Thoracic aorta (tissue), 2 donors: ENCODE measurements at places on chromosomes 1 and 21.

DNA sequence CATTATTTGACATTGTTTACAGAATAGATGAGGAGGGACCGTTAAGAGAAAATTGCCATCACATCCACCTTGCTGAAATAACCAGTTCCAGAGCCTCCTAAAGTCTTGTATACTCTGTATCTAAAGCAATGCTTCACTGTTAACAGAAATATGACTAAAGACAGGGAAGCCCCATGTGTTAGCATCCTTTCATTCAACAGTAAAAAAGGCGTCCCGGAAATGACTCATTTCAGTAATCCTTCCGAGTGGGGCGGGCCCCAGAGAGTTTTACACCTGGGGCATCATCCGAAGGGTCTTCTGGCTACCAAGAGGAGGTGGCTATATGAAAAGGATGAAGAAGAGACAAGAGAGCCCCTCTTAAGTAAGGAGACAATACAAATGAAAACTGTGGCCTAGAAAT lies 227.2 kb downstream of the SLC45A1 start:
- no peak for DNase-seq

- DNase-seq, result no peak
Measured at GRCh38 chr1:199551967-199552565, 475.4 kb upstream of the NR5A2 start.

- no peak for DNase-seq
Measured at GRCh38 chr1:201750934-201751333, 78.0 kb upstream of the IPO9 start.

- no peak for DNase-seq
Measured at GRCh38 chr1:175400766-175401165, 208.2 kb upstream of the KIAA0040 start.

- DNase-seq, result no peak
Measured at GRCh38 chr1:172429331-172430127, 9.0 kb downstream of the C1orf105 start.

DNA sequence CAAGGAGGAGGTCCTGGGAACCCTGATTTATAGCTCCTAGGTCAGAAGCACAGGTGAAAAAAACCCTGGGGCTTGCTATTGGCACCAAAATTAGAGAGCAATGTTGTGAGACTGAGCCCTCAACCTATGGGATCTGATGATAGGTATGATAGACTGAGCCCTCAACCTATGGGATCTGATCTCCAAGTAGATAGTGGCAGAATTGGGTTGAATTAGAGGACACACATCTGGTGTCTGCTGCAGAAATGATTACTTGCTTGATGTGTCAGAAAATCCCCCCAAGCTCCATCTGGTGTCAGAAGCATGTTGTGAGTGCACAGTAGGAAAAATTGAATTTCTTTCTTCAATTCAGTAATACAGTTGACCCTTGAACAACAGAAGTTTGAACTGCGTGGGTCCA lies 62.4 kb downstream of the MAP3K21 start:
- DNase-seq, result no peak

- no peak for DNase-seq
Measured at GRCh38 chr1:185843986-185844385, 109.8 kb downstream of the HMCN1 start.

DNA sequence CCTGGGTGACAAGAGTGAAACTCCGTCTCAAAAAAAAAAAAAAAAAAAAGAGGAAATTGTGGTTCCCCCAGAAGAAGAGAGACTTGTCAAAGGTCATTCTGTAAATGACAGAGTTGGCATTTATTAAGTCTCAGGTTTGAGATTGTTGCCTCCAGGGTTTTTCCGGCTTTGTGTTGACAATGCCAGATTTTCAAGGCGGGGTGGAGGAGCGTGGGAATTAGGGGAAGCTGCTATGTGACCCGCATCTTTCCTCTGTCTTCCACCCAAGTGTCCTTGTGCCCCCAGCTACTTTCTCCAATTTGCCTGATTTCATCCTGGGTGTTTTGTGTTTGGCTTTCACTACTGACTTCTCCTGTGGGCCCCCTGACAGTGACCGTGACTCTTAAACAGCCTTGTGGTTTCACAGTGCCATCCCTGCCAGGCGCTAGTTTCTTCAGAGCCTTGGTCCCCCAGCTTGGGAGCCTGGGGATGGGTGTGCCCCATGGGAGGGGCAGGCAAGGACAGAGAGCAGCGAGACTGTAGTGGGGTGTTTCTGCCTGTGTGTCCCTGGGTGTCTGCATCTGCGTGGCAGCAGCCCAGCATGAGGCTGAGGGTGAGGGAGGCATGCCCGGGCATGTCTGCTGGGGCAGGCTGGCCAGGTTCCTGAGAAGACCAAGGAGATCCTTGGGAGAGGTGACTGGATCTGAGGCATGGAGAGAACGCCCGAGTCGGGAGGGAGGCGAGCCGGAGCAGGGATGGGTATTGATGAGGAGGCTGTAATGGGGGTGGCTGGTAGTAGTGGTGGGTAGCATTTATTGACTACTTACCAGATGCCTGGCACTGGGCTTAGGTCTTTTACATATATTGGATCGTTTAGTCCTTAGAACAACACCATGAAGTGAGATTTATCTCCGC lies 46.3 kb downstream of the IER5 start:
- DNase-seq, result no peak

GRCh38 chr1:1527092-1527816 lies 13.2 kb downstream of the TMEM240 start:
- no peak for DNase-seq

- no peak for DNase-seq
Measured at GRCh38 chr1:216855810-216856209, 132.6 kb upstream of the ESRRG start.

DNA sequence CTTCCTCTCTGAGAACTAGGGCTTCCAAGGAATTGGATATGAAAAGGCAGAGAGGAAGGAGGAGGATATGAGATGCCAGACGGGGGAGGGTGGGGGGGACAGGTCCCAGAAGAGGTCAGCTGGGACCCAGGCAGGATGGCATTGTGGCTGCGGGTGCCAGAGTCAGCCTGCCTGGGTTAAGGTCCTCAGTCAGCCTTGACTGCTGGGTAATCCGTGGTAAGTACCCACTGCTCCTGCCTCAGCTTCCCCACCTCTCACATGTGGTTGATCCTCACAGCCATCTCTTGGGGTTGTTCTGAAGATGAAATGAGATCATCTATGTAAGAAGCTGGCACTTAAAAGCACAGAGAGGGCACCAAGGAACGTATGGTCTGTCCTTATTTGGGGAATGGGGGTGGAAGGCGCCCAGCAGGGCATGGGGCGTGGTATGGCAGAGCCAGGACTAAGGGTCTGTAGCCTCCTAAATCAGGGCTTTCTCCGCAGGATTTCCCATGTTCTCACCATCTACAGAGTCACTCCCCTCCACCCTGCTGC lies 23.8 kb downstream of the ELF3 start:
- DNase-seq, result no peak

DNA sequence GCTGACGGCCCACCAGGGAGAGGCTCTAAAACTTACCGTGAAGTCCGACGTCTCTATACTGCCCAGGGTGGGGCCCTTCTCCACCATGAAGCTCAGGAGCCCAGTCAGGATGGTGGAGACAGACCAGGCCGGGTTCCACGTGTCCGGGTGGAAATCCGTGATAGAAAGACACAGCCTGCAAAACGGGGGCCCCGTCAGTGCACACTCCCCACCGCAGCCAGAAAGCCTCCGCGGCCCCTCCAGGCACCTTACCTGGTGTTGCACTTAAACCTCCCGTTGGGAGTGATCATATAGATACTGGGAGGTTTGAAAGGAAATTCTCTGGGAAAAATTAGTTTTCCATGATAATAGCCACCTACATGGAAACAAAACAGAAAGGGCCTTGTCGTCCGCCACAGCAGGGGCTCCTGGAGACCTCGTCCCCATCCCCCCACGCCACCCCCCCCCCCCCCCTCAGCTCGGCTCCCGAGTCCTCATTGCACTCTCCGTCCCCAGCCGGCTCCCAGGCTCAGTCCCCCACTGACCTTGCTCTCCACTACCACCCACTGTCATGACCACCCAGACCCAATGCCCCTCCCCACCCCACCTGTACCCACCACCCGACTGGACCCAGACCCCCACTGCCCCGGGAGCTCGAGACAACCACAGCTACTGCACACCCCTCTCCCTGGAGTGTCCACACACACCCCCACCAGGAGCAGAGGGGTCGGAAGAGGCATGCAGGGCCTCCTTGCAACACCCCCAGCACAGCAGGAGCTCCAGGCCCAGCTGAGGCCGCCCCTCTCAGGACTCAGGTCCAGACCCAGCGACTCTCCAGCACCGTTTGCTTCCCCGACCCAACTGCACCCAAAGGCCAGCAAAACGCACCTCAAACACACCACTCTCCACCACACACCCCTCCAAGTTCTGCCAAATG lies 10.7 kb upstream of the C1QTNF12 start:
- DNase-seq, result no peak

DNA sequence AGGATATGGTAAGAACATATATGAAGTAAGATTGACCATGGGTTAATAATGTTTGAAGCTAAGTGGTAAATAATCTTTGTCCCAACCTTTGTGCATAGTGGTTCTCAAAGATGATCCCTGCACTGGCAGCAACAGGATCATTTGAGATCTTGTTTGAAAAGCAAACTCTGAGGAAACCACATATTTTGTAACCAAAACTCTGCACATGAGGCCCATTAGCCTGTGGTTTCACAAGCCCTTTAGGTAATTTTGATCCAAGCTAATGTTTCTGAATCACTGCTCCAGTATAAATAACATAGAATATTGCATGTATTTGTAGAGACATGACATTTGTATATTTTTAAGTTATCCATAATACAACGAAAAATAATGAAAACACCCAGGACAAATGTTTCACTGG lies 147.9 kb upstream of the RGS18 start:
- no peak for DNase-seq

DNA sequence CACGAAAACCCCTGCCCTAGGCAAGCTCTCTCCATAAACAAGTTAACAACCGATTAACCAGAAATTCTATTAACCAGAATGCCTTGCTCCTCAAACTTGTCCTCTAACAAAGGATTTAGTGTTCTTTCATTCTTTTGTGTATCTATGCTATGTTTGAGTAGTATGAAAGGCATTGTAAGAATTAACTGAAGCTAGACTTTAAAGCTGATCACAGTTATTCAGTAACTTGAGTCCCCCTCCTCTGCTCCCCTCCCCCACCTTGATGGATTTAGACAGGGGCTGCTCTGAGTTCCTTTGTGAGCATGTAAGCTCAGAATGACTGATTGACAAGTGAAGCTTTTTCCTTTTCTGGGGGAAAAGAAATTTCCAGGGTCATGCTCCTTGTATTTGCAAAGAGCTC lies 257.6 kb downstream of the TTLL7 start:
- DNase-seq, result no peak

DNA sequence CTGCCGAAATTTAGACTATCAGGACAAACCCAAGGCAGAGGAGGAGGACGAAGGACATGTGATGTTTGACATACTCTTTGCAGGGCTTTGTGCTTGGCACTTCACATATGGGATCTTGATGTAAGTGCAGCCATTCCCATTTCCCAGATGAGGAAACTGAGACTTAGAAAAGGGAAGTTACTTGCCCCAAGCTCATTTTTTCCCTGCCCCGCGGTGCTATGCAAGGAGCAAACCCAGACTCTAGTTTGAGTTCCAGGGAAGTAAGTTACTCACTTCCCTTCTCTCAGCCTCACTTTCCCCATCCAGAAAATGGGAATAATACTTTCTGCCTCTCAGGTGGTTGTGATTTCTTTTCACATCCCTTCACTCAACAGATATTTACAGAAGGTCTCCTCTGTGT lies 4.5 kb upstream of the FOXO6 start:
- DNase-seq, result no peak

- no peak for DNase-seq
Measured at GRCh38 chr1:115277276-115277675, 60.8 kb downstream of the NGF start.

DNA sequence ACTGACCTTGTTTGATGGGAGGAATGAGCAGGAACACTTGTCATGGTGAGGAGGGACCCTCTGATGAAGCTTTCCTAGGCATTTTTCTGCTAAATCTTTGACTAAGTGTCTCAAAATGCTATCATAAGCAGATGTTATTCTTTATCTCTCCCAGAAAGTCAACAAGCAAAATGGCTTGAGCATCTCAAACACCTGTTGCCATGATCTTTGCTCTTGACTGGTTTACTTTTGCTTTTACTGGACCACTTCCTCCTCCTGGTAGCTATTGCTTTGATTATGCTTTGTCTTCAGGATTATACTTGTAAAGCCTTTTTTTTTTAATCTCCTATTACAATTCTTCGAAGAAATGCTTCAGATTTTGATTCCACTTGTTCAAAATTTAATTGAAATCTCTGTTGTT lies 157.4 kb downstream of the GPR52 start:
- DNase-seq, result no peak

DNA sequence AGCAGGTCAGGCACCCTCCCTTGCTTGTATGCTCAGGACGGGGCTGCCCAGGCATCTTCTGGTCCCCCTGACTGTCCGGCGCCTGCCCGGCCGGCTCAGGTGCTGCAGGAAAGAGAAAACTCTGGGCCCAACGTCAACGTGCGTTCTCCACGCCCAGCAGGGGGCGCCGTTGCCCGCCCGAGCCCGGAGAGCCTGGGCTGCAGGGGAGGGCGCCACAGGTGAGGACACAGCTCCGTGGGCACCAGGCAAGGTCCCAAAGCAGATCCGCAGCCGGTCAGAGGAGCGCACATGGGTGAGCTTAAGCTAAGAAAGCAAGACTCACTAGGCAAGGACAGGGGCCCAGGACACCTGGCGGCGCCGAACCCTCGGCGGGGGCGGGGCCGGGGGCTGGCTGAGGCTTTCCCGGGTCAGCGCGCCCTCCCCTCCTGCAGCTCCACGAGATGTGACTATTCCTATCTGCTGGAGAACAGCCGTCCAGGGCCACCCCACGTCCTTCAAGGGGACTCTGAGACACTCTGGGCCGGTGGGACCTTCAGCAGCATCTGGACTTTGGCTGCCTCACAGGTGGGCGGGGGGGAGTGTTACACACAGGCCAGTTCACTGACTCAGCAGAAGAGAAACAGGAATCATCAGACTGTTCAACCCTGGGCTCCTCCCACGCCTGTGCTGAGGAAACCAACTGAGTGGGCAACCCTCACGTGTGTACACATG lies 29.3 kb downstream of the KRTAP10-1 start:
- DNase-seq, result no peak

- DNase-seq, result no peak
Measured at GRCh38 chr1:30816211-30817076, 58.9 kb upstream of the LAPTM5 start.

GRCh38 chr1:214066936-214067335 lies 79.2 kb downstream of the PROX1 start:
- no peak for DNase-seq

GRCh38 chr21:43302769-43303168 lies 124.2 kb downstream of the SIK1 start:
- DNase-seq, result no peak
